SJCRH30 (cell line): ENCODE measurements at places on chromosomes 1 and 21. TPM values are rescaled to one million over a fixed set of nuclear protein-coding genes. Genes with fewer than 3 reads are reported as not detected.

DNA sequence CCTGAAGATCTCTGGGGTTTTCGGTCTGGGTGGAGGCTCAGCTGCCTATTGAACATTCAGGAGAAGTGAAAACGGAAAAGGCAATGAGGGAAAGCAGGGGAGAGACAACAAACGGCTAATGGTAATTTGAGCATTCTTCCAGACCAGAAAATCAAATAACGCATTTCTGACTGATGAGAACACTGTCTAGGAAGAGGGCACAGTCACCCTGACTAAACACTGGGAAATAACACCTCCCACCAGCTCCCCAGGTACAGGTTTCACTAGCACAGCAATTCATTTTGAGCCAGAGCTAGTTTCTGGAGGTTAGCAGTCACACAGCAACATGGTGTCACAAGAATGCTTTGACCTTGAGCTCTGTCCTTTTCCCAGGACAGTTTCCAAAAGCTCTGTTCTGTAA, 21.1 kb downstream of the NCF2 start:
- H3K27me3 ChIP-seq: no peaks in the 10 kb centered on the region
- no peaks in the 10 kb centered on the region for H3K36me3 ChIP-seq
- DNase-seq: peak; percentile 10
- no peak overlapping the region; the same call in 1 of the 2 replicates for H3K27ac ChIP-seq

GRCh38 chr1:10814312-10814711, 17.9 kb upstream of the CASZ1 start:
- DNase-seq: no peak
- H3K27me3 ChIP-seq: peaks cover 35% of the 10 kb centered on the region
- no peak overlapping the region for H3K4me3 ChIP-seq
- H3K4me1 ChIP-seq: no peaks in the 10 kb centered on the region
- H3K36me3 ChIP-seq: no peaks in the 10 kb centered on the region

DNA sequence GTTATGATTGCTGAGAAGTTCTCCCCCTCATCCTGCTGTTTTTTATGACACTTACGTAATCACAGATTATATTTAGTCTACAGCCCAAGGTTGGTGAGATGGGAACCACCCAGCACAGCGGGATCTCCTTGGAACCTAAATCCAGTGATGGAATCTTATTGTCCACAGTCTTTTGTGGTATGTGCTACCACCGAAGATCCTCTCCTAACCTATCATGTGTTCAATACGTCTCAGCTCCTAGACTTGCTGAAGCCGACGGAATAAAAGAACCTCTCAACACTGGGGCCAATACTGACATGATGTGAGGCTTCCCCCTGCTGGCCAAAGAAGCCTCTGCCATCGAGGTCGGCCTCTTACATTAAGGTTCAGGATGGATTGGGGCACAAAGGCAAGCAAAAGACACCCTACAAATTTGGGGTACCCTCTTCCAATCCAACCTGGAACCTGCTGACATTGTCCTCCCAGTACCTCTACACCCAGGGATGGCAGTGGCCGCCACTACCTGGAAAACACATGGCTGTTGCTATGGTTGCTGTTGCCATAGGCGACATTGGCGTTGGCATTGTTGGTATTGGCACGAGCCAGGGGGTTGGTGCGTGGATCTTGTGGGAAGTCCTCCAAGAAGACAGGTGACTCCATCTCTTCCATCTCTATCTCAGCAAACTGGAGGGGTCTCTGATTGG, 19.4 kb upstream of the KIF21B start:
- no peak overlapping the region for H3K4me3 ChIP-seq
- no peaks in the 10 kb centered on the region for H3K36me3 ChIP-seq
- H3K4me1 ChIP-seq: no peaks in the 10 kb centered on the region
- H3K27me3 ChIP-seq: no peaks in the 10 kb centered on the region
- H3K27ac ChIP-seq: no peak overlapping the region

DNA sequence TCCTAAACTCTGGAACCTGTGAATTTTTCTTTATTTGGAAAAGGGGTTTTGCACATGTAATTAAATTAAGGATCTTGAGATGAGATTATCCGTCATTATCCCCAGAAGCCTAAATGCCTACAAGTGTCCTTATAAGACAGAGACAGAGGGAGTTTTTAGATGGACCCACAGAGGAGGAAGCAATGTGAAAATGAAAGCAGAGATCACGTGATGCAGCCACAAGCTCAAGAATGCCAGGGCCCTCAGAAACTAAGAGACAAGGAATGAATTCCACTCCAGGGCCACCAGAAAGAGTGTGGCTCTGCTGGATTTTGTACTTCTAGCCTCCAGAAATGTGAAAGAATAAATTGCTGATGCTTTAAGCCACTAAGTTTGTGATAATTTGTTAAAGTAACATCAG, 183.6 kb upstream of the UBE2U start:
- no peaks in the 10 kb centered on the region for H3K4me1 ChIP-seq
- no peaks in the 10 kb centered on the region for H3K27me3 ChIP-seq
- no peak for DNase-seq
- H3K27ac ChIP-seq: no peak overlapping the region
- no peak overlapping the region for H3K4me3 ChIP-seq
- H3K36me3 ChIP-seq: no peaks in the 10 kb centered on the region

GRCh38 chr21:35159881-35160280, 110.8 kb upstream of the RUNX1 start:
- DNase-seq: no peak
- no peaks in the 10 kb centered on the region for H3K4me1 ChIP-seq
- H3K27ac ChIP-seq: no peak overlapping the region
- H3K4me3 ChIP-seq: no peak overlapping the region

GRCh38 chr1:202411422-202411821, 62.9 kb downstream of the PPP1R12B start:
- DNase-seq: no peak
- H3K4me3 ChIP-seq: no peak overlapping the region
- no peak overlapping the region for H3K27ac ChIP-seq
- peaks cover 4% of the 10 kb centered on the region; the same call in 1 of the 2 replicates for H3K4me1 ChIP-seq
- no peaks in the 10 kb centered on the region for H3K36me3 ChIP-seq

DNA sequence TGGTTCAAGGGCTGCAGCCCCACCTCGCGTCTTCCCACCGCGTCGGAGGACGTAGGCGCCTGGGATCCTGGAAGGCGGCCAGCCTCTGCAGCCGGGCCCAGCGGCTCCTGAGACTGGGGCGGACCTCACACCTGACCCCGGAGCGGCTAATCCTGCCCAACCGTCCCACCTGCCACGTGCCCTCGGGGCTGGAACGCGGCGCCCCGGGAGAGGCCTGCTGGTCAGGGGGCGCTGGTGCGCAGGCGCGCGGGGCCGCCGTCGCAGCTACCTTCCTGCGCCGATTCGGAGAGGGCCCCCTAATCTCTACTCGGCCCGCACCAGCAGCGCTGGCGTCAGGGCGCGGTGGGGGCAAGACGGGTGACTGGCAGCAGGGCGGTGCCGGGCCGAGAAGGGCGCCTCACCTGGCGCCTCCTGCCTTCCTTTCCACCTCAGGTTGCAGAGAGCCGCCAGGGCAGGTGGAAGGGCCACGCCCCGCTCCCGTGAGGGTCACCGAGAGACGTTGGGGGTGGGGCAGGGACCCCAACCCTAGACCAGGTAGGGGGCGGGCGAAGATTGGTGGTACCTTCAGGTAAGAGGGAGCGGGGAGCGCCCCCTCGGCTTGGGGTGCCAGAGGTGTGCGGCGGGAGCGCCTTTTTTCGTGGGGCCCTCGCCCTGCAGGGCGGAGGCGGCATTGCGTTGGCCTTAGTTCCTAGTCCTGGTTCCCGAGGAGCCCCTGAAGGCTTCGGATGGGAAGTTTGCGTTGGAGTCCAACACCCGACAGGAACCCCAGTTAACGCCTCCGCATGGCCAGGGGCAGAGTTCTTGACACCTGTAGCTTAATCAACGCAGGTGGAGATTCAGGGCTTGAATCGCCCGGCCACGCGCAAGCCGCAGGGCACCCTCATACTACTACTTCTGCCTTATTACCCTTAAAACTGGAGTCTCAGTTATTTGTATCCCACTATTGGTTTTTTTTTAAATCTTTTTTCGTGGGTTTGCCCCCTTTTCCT, at the start of gene TDRD5:
TSS of gene TDRD5 (plus strand) at position 241 of the 989 bp plus-strand sequence. CDS start 784 bp downstream, outside the sequence.
- DNase-seq: no peak
- no peaks in the 10 kb centered on the region for H3K36me3 ChIP-seq
- H3K4me3 ChIP-seq: no peak within 1 kb of the TSS
- H3K27ac ChIP-seq: no peak within 1 kb of the TSS
- no peaks in the 10 kb centered on the region for H3K4me1 ChIP-seq

DNA sequence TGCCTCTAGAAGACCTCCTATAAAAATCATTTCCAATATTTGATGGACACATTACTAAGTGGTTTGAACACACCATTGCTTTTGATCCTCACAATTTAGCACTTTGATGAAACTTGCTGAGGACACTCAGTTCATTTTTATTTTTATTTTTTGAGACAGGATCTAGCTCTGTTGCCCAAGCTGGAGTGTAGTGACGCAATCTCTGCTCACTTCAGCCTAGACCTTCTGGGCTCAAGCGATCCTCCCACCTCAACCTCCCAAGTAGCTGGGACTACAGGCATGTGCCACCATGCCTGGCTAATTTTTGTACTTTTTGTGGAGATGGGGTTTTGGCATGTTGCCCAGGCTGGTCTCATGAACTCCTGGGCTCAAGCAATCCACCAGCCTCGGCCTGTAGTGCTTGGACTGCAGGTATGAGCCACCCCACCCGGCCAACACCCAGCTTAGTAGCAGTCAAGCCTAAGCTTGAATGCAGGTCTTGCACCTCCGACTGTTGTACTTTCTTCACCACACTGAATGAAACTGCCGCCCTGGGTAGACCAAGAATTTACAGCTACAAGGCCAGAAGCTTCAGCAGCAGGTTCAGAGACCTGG, 24.8 kb upstream of the ATP2B4 start:
- no peaks in the 10 kb centered on the region for H3K27me3 ChIP-seq
- no peaks in the 10 kb centered on the region for H3K36me3 ChIP-seq
- no peak for DNase-seq
- no peak overlapping the region for H3K4me3 ChIP-seq

DNA sequence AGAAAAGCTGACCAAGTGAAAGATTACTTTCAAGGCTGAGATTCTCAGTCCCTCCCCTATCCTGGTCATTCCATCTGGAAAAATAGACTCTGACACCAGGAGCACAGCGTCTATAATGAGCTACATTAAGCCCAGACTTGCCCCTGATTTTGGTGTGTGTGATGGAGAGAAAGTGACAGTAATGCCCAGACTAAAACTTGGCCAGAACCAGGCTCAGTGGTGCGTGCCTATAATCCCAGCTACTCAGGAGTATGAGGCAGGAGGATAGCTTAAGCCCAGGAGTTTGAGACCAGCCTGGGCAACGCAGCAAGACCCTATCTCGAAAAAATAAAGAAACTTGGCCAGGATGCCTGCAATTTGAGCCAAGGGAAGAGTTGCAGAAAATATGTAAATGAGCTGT, 15.9 kb downstream of the PLEKHA6 start:
- DNase-seq: no peak
- H3K4me3 ChIP-seq: no peak overlapping the region
- peaks cover 38% of the 10 kb centered on the region for H3K4me1 ChIP-seq
- peaks cover 3% of the 10 kb centered on the region; the same call in 1 of the 2 replicates for H3K27me3 ChIP-seq

- peak; percentile 58 for DNase-seq
- peak overlapping the region; percentile 47 for H3K4me3 ChIP-seq
- H3K4me1 ChIP-seq: 0 out of 2 replicates have a peak, but pooled peaks cover 6% of the 10 kb centered on the region
- H3K27ac ChIP-seq: peak overlapping the region; percentile 60
Measured at GRCh38 chr1:78651241-78651640, 1.6 kb downstream of the IFI44 start.

ZNF648 gene
- not detected in 2 replicates for total RNA-seq

OR2L2 gene
- total RNA-seq: not detected in 2 replicates

LCE1C gene
- total RNA-seq: not detected in 2 replicates

LY9 gene
- not detected in 2 replicates for total RNA-seq
